ENCODE measurements at places on chromosomes 4 and X.
A peak's percentile ranks its signal among the peaks of the same experiment; 100 is the strongest.

DNA sequence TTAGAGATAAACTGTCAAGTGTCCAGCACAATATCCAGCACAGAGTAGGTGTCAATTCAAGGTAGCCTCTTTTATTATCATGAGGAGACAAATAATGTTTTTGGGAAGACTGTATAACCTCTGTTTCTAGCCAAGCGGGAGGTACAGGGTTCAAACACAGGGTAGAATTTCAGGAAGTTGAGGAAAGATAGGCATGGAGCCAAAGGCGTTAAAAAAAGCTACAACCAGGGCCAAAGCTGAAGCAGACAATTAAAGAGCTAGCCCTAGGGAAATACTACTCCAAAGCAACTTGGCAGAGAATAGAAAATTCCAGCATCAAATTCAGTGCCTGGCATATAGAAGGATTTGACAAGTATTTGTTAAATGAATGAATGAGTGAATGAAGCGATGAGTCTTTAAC is 40.0 kb upstream of the CASK start:
- DNase-seq: no peak

DNA sequence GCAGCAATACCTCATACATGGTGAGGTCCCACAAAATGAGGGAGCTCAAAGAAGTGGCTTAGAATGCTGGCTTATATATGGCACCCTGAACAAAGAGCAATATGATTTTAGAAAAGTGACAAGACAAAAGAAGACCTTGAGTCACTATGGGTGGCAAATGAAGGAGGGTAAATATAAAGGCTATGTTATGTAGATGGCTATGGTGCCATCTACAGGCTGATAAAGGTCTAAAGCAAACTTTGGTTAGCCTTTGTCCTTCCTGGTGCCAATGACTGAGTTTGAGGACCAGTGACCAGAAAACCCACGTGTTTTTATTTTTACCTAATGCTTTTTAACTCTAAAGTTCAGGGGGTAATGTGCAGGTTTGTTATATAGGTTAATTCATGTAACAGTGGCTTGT is 151.8 kb downstream of the CCNG2 start:
- DNase-seq: peak; percentile 56

DNA sequence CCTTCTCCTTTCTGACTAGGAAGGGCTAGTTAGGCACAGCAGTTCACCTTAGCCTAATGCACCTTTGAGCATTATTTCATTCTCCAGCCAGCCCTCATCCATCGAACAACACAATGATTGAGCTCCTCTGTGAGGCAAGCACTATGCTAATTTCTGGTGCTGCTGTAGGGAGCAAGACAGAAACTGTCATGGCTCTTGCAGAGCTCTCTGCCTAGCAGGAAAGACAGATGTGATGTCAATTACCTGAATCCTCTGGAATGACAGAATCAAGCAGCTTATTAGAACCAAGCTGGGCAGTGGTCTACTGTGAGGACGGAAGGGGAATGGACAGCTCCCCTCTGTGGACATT is 256.1 kb upstream of the NOCT start:
- no peak for DNase-seq

GRCh38 chr4:163866728-163867315 is 372.3 kb downstream of the TMA16 start:
- peak; percentile 19 for DNase-seq

- no peak for DNase-seq
Measured at GRCh38 chrX:136168929-136169735, 21.8 kb downstream of the FHL1 start.

- DNase-seq: no peak
Measured at GRCh38 chr4:111776561-111776960, 368.7 kb upstream of the FAM241A start.

DNA sequence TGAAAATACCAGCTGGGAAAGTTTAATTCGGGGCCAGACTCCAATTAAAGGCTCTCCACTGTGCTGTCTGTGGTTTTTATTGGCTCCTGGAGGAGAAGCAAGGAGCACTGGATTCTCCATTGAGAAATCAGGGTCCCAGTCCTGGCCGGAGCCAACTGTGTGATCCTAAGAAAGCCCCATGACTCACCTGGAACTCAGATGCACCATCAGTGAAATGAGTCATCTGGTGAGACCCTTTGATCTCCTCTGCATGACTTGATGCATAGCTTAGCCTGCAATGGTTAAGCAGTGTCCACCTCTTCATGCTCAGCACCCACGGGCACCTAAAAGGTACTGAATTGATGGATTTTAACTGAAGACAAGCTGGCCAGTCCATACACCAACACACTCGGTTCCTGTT is 119.2 kb upstream of the VCX3B start:
- no peak for DNase-seq

DNA sequence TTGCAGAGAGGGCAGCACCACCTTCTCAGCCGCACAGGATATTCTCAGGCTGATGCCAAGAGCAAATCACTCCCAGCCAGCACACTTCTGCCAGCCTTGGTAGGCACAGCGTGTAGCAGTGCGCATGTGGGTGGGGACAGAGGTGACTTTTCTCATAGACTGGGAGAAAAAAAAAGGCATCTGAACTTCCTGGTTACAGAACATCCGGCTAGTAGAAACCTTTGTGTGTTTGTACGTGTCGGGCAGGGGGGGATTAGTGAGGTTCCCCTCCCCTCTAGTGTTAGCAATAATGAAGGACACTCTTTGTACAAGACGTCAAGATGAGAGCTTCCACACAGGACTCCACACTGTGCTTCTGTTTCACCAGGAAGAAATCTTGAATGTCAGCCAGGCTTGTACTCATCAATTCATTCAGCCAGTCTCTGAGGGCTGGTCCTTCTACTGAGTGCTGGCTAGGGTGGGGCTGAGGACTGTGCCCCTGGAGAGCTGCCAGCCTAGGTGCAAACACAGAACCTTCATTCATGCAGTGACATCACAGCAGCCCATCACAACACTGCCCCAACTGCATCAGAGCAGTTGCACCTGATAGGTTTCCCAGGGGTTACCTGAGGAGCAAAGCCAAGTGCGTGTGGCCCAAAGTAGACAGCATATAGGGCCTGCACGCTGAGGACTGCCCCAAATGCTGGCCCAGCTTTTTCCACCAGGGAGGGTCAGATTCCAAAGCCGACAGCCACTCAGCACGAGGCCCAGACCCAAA is 34.7 kb downstream of the SLC25A5 start:
- no peak for DNase-seq

- no peak for DNase-seq
Measured at GRCh38 chrX:87846956-87847355, 329.4 kb downstream of the KLHL4 start.

GRCh38 chr4:42844422-42845070 is 48.0 kb upstream of the GRXCR1 start:
- DNase-seq: no peak

GRCh38 chrX:32673193-32673592 is 538.2 kb downstream of the DMD start:
- DNase-seq: no peak

DNA sequence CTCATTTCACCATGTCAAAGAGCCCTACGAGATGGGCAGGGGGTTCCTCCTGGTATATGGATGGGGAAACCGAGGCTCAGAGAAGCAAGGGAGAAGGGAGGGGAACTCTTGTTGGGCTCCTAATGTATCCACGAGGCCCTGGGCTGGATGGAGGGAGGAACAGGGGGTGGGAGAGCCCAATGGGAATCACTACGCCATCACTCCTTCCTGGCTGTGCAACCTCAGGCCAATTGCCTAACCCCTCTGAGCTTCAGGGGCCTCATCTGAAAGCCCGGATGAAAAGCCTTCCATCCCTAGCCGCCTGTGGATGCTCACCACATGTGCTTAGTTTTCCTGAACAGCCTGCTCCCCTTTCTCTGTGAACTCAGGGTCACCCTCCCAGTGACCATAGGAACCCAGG is 57.8 kb downstream of the PPP2R2C start:
- no peak for DNase-seq

Data from MM.1S (cell line).